ENCODE measurements at places on chromosomes 5 and 9. TPM values are rescaled to one million over a fixed set of nuclear protein-coding genes. Genes with fewer than 3 reads are reported as not detected.
A peak's percentile ranks its signal among the peaks of the same experiment; 100 is the strongest.

GRCh38 chr9:127521919-127522304 is 70.6 kb downstream of the LRSAM1 start:
- peaks cover 42% of the 10 kb centered on the region for H3K36me3 ChIP-seq
- no peak overlapping the region for H3K4me3 ChIP-seq
- H3K27me3 ChIP-seq = no peaks in the 10 kb centered on the region
- peaks cover 74% of the 10 kb centered on the region for H3K4me1 ChIP-seq

- no peaks in the 10 kb centered on the region for H3K27me3 ChIP-seq
- H3K4me3 ChIP-seq = no peak overlapping the region
- H3K27ac ChIP-seq = peak overlapping the region; percentile 1
- peaks cover 2% of the 10 kb centered on the region for H3K36me3 ChIP-seq
- no peak for DNase-seq
- H3K4me1 ChIP-seq = peaks cover 21% of the 10 kb centered on the region
Observed at GRCh38 chr5:131607418-131607817, 27.6 kb downstream of the RAPGEF6 start.

- H3K4me1 ChIP-seq = no peaks in the 10 kb centered on the region
- no peaks in the 10 kb centered on the region for H3K27me3 ChIP-seq
- H3K27ac ChIP-seq = no peak overlapping the region
- no peaks in the 10 kb centered on the region for H3K36me3 ChIP-seq
Observed at GRCh38 chr5:143442385-143442784, 38.9 kb upstream of the NR3C1 start.

- peaks cover 3% of the 10 kb centered on the region for H3K4me1 ChIP-seq
- H3K4me3 ChIP-seq = no peak overlapping the region
- H3K27ac ChIP-seq = no peak overlapping the region
- H3K36me3 ChIP-seq = no peaks in the 10 kb centered on the region
- no peak for DNase-seq
Observed at GRCh38 chr5:10538789-10539686, 24.8 kb upstream of the ANKRD33B start.

DNA sequence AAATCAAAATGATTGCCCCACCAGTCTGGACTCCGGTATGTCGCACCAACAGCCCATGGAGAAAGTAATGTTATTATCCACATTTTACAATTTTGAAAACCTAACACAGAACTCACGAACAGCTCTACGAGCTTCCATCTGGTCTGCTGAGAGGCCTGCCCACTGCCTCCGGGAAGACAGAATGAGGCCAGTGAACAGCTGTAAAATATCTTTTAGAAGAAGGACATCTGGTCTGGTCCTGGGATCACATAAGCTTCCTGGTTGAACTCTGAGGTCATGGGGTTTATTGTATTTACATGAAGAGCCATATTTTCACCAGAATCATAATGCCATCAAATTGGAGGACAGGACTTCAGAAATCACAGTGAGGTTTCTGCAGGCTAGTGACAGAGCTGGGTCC is 89.0 kb downstream of the FRMD3 start:
- H3K27ac ChIP-seq = no peak overlapping the region
- no peaks in the 10 kb centered on the region for H3K27me3 ChIP-seq
- H3K36me3 ChIP-seq = no peaks in the 10 kb centered on the region
- H3K4me1 ChIP-seq = no peaks in the 10 kb centered on the region
- no peak for DNase-seq

GRCh38 chr5:39863926-39864552 is 439.3 kb upstream of the DAB2 start:
- H3K27ac ChIP-seq = no peak overlapping the region
- H3K36me3 ChIP-seq = no peaks in the 10 kb centered on the region
- no peaks in the 10 kb centered on the region for H3K4me1 ChIP-seq

GRCh38 chr5:18772475-18772874 is 1138.2 kb downstream of the TAF11L14 start:
- no peaks in the 10 kb centered on the region for H3K27me3 ChIP-seq
- H3K36me3 ChIP-seq = no peaks in the 10 kb centered on the region
- H3K27ac ChIP-seq = no peak overlapping the region
- no peaks in the 10 kb centered on the region for H3K4me1 ChIP-seq

DNA sequence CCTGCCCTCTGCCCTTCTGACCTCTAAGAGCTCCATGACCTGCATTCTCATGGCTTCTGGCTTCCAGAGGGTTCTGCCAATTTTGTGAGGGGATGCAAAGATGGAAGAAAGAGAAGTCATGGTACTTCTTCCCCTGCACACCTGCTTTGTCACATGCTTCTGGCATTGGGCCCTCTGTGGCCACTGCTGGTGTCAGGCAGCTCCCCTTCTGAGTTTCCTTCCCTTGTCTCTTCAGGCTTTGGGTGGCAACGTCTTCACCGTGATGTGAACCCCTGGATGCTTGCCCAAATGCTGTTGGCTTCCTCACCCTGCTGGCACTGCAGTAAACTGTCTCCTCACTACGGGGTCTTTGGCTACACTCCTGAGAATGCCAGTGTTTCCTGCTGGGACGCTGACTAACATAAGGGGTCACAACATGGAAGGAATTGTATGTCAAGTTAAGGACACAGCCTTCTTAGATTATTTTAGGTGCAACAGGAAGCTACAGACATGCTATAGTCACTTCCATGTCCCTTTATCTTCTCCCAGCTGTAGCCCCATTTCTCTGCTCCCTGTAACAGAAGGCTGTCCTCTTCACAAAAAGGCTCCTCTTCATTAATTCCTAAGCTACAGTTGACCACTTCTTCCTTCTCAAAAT is 8.9 kb upstream of the CLINT1 start:
- H3K27ac ChIP-seq = no peak overlapping the region
- no peak for DNase-seq
- no peak overlapping the region for H3K4me3 ChIP-seq
- no peaks in the 10 kb centered on the region for H3K27me3 ChIP-seq
- no peaks in the 10 kb centered on the region for H3K36me3 ChIP-seq

DNA sequence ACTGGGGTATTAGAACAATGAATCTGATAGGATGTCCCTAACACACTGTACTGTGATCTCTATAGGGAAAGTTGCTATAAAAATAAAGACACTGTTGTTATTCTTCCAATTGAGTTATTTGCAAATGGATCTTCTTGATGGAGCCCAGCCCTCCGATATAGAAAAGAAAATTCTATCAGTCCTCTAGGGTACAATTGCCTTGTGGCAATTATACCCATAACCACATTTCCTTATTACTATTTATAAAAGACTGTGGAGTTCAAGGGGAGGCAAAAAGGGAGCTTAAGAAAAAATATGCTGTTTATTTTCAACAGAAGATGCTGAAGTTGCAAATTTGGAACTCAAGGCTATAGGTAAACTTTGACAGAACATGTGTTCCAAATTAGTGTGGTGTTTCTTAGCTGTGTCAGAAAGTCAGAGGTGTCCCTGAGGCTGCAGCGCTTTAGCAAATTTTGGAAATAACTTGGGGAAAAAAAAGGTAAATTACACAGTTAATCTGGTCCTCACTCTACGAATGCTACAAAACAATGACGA is 116.5 kb downstream of the NFIB start:
- H3K4me3 ChIP-seq = no peak overlapping the region
- H3K27ac ChIP-seq = no peak overlapping the region
- DNase-seq = no peak

GRCh38 chr9:99231711-99232110 is 9.6 kb downstream of the SEC61B start:
- no peaks in the 10 kb centered on the region for H3K4me1 ChIP-seq
- H3K27ac ChIP-seq = no peak overlapping the region
- H3K4me3 ChIP-seq = no peak overlapping the region
- DNase-seq = no peak
- H3K36me3 ChIP-seq = peaks cover 51% of the 10 kb centered on the region

DNA sequence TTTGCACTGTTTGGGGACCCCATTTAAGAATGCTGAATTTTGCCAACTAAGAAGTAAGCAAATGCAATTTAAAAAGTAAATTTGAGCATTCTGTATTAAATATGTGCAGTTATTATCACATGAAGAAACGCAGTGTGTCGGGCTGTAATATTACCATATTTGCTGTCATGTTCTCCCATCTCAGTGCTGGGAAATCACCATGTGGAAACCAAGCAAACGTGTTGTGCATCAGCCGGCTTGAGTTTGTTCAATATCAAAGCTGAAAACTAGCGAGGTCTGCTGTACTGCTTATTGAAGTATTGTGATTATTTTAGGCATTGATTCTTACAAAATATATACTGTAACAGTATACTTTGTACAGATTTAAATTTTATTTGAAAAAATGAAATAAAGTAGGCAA is 2.6 kb downstream of the IGIP start:
- H3K27ac ChIP-seq = no peak overlapping the region
- H3K27me3 ChIP-seq = no peaks in the 10 kb centered on the region
- no peak overlapping the region for H3K4me3 ChIP-seq
- DNase-seq = no peak
- no peaks in the 10 kb centered on the region for H3K36me3 ChIP-seq

- H3K27me3 ChIP-seq = no peaks in the 10 kb centered on the region
- H3K4me3 ChIP-seq = no peak overlapping the region
- no peak overlapping the region for H3K27ac ChIP-seq
- no peak for DNase-seq
- H3K36me3 ChIP-seq = no peaks in the 10 kb centered on the region
- peaks cover 12% of the 10 kb centered on the region for H3K4me1 ChIP-seq
Observed at GRCh38 chr9:125782718-125783117, 35.5 kb downstream of the PBX3 start.

IFNB1 gene
- total RNA-seq = 3.2 TPM

LCN10 gene
- not detected for total RNA-seq

Measured in astrocyte (in vitro differentiated cells and primary cell).